NCI-H526 (cell line): ENCODE measurements at places on chromosomes 2 and 18.

DNA sequence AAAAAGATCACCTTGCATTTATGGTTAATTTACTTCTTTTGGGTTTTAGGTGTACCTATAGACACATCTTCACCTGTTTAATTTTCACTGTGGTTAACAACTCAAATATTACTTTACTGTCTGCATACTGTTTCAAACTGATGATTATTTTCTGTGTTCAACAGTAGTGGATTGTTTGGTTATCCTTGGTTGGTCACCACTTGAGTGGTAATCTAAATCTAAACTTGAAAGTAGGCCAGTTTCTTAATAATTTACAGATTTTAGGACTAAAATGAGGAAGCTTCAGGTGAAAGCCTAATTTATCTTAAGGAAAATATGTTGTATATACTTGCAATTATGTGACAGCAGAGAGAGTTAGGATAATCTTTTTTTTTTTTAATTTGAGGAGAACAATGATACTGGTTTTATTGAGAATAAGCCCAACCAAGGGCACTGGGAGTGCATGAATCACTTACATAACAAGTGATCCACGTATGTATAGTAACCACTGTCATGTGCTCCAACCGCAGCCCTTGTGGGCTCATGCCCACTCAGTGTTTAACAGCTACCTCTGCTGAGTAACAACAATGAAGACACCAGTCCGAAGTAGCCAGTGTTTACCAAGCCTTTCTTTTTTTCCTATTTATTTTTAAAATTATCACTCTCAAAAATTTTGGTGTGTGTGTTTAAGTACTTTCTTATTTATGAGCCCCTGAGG, 31.0 kb upstream of the WDSUB1 start:
- no peak for DNase-seq

DNA sequence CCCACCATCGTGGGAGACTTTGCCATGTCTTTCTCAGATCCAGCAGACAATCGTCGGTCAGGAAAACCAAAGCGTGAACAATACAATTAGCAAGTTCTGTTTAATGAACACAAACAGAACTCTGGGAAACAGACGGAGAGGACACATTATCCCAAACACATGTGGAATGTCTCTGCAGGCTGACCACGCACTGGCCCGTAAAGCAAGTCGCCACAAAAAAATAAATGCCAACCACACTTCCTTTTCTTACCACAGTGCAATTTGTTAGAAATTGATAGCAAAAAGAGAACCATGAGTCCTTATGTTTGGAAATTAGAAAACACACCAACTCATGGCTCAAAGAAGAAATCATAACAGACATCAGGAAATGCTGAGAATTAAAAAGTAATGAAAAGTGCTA, 210.9 kb downstream of the TWIST2 start:
- no peak for DNase-seq

GRCh38 chr18:3457261-3457724, 7.3 kb downstream of the TGIF1 start:
- no peak for DNase-seq

- DNase-seq: no peak
Observed at GRCh38 chr2:100275200-100275589, 47.1 kb downstream of the LONRF2 start.

GRCh38 chr18:7824970-7825369, 257.9 kb downstream of the PTPRM start:
- no peak for DNase-seq

DNA sequence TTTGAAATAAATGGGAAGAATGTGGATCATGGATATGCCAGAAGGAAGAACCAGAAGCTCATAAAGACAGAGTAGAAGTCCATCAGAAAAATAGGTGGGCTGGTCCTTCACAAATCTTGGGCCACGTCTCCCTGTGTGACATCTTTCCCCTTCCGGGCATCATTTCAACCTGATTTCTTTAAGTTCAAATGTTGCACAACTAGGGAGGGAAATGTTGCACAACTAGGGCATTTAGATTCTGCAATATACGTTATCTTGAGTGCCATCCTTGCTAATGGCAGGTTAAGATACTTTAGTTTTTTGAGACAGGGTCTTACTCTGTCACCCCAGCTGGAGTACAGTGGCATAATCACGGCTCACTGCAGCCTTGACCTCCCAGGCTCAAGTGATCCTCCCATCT, 129.6 kb downstream of the CERS6 start:
- no peak for DNase-seq

DNA sequence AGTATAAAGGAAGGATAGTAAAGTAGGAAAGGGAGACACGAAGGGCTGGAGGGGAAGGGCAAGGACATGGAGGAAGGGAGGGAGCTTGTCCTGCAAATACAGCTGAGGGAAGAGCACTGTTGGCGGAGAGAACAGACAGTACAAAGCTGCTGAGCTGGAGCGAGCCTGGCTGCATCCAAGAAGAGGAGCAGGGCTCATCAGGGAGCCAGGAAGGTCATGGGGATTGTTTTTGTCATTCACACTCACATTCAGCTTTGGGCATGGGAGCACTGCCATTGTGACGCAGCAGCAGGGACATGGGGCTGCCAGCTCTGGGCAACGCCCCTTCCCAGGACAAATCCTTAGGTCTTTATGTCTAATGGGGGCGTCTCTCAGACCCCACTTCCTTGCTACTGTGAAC, 125.1 kb downstream of the COPS8 start:
- no peak for DNase-seq

DNA sequence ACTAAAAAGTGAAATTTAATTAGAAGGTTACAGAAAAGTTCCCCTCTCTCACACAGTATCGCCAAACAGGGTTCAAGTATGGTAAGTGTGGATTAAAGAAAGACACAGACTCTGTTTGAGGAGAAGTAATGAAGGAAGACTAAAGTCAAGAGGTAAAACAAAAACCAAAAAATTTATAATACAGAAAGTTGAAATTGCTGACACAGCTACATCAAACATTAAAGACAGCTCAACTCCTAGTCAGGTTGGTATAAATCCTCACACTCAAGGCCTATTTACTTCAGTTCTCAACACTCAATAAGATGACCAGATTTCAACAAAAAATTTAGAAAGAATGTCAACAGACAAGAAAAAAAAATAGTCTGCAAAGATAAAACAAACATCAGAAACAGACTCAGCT, 300.5 kb upstream of the LINC00305 start:
- no peak for DNase-seq

DNA sequence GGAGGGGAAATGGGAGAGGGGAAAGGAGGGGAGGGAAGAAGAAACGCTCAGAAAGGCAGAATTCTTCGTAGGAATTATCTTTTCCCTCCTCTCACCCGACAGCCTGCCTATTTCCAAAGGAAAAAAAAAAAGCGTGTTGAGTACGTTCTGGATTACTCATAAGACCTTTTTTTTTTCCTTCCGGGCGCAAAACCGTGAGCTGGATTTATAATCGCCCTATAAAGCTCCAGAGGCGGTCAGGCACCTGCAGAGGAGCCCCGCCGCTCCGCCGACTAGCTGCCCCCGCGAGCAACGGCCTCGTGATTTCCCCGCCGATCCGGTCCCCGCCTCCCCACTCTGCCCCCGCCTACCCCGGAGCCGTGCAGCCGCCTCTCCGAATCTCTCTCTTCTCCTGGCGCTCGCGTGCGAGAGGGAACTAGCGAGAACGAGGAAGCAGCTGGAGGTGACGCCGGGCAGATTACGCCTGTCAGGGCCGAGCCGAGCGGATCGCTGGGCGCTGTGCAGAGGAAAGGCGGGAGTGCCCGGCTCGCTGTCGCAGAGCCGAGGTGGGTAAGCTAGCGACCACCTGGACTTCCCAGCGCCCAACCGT, at the start of gene GAD1:
Gene GAD1 (plus strand): TSS at position 384 of the 589 bp plus-strand sequence. CDS start 1,705 bp downstream, outside the sequence.
- DNase-seq: peak; percentile 94
